ENCODE measurements at places on chromosomes 1 and 21.

DNA sequence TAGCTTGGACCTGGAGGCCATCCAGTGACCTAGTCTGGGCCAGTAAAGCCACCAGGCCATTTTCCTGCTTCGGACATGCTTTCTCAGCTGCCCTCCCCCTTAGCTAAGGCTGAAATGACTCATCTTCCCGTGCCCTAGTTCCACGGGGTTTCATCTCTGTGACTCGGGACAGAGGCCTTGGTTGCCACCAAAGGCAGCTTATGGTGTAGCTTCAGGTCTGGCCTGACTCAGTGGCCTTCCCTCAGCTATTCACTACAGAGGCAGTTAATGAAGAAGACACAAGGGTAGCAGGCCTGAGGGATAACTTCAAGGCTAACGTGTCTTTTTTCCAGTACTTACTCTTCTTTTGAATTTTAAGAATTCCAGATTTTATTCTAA is 82.4 kb downstream of the PBX1 start:
- DNase-seq, result no peak

DNA sequence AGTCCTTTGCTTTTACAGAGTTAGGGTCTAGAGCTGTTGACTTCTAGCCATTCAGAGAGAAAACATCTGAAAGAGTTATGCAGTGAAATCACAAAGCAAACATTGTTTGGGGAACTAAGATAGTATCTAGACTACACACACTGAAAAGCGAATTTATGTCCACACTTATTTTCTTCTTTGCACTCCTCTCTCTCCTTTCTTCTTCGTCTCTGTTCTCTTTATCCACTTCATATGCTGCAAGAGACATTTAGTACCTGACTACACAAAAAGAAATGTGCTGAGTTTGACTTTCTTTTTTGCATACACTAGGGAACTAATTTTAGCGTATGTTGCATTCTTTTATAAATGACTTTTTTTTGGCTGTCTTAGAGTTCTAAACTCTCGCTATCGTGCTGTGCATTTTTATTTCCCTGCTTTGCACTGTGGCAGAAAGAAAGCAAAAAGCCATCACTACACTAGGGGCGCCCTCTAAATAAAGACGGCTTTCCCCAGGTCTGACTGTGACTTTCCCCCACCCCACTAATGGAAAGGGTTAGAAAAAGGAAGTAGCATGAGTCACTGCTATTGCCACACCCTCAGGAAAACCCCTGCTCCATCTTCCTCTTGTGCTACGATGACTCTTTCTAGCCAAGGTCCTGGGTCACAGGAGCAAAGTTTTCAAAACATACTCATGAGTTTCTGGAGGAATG is 65.7 kb downstream of the MAP3K7CL start:
- DNase-seq, result peak; percentile 62

DNA sequence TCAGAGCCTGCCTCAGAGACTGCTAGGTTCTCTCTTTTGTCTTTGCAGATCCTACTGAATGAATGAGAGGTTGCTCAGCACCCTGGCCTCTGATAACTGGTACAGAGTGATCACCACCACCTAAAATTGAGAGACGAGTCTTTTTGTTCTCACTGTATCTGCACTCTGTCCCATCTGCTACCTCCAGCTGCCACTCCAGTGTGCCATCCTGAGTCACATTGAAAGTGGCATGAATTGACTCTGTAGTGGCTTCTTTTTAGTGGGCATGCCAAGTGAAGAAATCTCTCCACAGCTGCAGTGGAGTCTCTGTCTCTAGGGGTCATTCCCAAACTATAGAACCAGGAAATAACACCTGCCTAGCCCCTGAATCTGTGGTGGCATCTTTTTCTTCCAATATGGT is 14.7 kb downstream of the CAMK1G start:
- DNase-seq, result no peak

DNA sequence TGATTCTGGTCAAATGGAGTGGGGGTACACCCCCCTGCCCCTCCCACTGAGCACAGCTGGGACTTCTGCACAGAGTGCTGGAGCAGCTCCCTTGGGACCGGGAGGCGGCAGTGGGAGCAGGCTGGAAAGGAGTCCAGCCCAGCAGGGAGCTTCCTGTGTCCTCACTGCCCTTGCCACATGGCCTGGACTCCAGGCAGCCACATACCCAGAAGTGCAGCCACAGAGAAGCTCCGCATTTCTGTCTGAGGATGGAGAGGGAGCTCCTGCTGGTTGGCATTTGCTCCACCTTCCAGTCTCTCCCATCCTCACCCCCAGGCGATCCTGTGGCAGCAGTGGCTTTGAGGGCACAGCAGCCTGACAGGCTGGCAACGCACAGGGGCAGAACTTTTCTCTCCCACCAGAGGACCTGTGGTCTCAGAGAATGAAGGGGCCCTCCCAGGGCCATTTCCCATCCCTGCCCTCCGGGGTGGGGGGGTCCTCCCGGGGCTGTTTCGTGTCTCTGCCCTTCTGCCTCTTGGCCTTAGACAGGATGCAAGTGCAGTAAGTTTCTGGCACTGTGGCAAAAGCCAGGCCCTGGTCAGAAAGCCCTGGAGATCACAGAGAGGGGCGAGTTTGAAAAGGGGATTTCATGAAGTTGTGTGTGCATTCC is 103.6 kb upstream of the COL6A1 start:
- DNase-seq, result no peak

DNA sequence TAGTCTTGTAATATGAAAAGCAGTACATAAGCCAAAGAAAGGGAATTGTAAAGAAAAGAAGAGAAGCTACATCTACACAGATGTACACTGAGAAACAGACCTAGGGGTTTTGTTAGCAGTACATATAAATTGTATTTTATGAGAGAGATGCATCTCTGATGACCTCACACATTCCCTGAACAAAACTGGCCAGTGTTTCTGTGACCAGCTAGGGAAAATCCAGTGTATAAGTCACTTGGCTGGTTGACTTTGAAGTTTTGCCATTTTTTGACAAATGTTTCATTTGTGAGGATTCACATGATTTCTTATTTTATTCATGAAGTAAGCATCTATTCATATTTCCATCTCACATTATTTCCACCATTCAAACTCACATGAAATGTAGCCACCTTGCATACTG is 28.3 kb upstream of the DYNLT5 start:
- no peak for DNase-seq

- no peak for DNase-seq
Measured at GRCh38 chr1:157105298-157105987, 5.8 kb upstream of the ETV3L start.

GRCh38 chr1:108646265-108646647 is 14.6 kb downstream of the HENMT1 start:
- no peak for DNase-seq

DNA sequence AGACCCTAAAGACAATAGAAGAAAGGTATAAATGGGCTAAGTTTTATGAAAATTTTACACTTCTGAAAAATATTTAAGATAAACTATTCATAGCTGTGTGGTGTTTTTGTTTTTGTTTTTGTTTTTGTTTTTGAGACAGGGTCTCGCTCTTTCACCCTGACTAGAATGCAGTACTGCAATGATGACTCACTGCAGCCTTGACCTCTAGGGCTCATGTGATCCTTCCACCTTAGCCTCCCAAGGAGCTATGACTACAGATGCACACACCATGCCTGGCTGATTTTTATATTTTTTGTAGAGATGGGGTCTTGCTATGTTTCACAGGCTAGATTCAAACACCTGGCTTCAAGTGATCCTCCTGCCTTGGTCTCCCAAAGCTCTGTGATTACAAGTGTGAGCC is 66.6 kb downstream of the PUM1 start:
- no peak for DNase-seq

DNA sequence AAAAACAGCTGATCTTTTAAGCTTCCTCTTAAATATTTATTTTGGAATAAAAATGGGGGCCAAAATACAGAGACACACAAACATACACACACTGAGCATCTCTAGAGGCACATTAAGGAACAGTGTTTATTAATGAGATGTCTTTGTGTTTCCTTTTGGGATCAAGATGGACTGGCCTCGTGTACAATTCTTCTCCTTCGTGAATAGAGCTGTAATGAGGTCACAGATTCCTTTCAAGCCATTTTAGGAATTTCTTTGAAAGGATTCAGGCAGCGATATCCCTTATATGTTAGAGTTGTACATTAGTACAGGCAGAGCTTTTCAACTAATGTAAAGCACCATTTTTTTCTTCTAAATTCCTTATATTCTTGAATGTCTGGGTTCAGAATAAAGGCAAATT is 295.7 kb downstream of the CHRM3 start:
- DNase-seq, result no peak

DNA sequence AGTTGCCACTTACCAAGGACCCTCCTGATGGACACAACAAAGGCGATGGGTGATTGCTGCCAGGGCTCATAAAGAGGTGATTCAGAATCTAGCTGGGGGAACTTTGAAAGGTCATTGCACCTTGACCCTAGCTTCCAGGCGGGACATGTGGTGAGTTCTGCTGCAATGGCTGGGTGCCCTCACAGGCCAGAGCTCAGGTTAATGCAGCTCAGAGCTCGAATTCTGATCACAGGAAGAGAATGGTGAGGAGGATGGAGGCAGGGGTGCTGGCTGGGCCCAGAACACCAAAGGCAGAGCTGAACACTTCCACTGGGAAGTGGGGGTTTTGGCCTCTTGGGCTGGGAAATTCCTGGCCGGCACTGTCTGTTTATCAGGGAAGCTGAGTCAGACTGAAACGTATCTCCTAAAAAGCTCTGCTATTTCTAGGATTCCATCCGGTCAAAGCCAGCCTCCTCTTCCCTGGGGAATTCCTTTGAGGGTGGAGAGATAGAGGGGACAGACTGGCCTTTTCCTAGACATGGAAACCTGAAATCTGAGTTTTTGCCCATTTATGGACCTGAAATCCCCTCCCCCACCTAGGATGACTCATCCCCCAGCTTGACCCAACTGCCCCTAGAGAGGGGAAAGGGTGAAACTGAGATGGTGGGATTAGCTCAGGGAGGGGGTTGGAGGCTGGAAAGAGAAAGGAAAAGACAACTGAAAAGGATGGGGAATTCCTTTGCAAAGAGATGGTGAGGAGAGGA is 27.2 kb downstream of the NUAK2 start:
- no peak for DNase-seq

DNA sequence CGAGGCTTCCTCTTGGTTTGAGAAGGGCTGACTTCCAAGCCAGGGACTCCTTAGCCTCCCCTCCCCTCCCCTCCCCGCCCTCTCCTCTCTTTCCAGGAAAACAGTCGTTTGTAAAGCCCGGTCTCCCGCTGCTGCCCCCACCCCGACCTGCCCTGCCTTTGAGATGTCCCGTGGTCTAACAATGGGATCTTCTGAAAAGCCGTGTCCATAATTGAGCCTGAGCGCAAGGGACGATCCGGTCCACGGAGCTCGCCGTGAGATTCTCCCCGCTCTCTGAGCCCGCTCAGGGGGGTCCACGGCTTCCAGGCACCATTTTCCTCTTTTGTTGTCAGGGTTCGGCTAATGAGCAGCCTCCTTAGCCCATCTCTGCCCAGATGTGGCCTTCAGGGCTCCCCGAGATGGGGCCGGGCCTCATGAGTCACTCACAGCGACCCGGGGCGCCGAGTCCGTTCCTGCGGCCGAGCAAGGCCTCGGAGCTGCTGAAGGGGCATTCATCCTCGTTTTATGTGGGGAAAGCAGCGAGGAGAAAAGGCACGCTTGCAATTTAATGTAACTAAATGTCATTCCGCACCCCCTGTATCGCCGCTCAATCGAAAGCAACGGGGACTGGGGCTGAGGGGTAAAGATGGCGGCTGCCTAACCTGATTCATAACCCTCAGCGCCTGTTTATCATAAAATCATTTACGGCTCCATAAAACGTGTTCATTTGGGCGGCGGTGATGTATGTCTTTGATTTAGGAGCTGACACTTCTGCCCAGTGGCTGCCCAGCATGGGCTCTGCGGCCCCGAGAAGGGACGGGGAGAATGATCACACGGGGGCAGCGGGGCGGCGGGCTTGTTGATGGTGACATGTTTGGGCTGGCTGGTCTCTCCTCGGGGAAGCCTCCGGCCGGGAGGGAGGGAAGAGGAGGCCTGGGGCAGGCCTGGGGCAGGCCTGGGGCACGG is 232.6 kb upstream of the C1orf174 start:
- DNase-seq, result no peak

DNA sequence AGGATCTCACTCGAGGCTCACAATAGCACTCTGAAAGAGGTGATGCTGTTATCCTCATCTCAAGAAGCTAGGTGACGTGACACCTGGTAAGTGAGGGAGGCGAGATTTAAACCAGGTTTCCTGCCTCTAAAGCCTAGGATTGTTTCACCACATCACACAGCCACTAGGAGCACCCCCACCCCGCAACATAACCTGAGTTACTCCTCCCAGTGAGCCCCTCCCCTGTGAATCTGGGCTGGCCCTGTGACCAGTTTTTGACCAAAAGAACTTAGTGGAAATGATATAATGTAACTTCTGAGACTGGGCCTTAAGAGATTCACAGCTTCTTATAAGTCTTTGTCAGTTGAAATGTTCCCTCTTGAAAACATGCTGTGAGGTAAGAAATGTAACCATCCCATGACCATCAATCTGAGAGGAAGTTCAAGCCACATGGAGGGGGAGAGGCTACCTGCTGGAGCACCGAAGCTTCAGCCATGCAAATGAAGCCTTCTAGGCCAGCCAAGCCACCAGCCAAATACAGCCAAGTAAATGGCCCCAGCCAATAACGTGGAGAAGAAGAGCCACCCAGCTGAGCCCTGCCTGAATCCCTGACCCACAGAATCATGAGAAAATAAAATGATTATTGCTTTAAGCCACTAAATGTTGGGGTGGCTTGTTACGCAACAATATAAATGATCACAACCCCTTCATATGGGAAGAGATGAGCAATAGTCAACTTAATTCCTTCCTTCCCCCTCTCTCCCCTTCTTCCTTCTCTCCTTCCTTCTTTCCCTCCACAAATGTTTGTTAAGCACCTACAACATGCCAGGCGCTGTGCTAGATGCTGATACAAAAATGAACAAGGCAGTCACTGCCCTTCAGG is 61.0 kb upstream of the FAM20B start:
- no peak for DNase-seq

GRCh38 chr1:94719926-94720793 is 100.0 kb upstream of the SLC44A3 start:
- no peak for DNase-seq

- DNase-seq, result no peak
Measured at GRCh38 chr1:235923466-235924021, 56.8 kb upstream of the LYST start.

- no peak for DNase-seq
Measured at GRCh38 chr1:168330285-168330684, 49.6 kb downstream of the TBX19 start.

DNA sequence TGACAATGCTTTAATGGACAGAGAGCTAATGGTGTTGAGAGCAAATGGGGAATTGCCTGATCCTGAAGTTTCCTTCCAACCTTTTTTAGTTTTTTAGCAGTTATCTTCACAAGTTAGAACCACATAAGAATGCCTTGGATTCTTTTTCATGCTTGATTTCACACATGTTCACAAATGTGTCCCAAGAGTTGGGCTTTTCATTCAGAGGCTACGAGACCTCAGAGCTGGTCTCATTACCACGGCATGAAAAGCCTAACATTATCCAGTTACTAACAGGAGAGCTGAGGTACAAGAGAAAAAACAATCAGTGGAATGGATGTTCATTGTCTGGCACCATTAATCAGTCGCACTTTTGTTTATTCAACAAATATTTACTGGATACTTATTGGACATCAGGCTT is 340.6 kb downstream of the ZNF326 start:
- DNase-seq, result no peak

GRCh38 chr1:2459757-2460156 is 16.3 kb upstream of the PLCH2 start:
- DNase-seq, result no peak

- no peak for DNase-seq
Measured at GRCh38 chr1:6732942-6733341, 31.3 kb upstream of the DNAJC11 start.

Measured in activated CD4-positive, alpha-beta T cell treated with anti-CD3 and anti-CD28 coated beads, Interleukin-2, amount 50 U/mL, for 48 hours (primary cell).